T-helper 1 cell (primary cell): ENCODE measurements at places on chromosomes 16 and 17.
A peak's percentile ranks its signal among the peaks of the same experiment; 100 is the strongest.

DNA sequence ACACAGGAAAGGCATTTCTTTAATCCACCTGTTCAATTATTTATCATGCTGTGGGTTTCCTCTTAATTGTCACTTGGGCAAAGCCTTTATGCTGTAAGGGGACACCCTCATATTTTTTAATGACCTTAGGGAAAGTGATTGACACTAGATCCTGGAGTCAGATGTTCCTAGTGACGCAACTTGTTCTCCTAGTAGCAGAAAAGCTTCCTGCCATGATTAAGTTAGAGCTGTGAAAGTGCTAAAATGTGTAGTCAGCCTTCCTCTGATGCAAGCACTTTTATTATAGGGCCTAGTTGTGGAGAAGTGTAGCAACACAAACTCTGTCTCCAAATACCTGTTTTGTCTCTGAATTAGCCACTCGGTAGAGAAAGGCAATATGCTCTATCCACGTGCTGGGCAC, 12.3 kb downstream of the TMEM100 start:
- DNase-seq: no peak

- no peak for DNase-seq
Measured at GRCh38 chr16:1477033-1477432, 2.2 kb upstream of the CLCN7 start.

DNA sequence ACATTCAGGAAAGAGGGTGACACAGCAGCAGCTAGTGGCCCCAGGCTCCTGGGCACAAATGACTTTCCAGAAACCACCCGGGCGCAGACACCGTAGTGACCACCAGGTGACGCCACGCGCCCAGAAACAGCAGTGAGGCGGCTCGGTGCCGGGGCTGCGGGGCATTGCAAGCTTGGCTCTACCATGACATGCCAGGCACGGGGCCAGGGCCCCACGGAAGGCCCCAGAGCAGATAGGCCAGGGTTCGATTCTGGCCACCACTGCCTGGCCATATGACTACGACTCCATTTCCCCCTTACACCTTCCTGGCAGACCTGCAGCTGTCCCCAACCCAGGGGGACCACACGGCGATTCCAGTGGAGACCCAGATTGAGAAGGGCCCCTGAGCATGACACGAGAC, 6.7 kb downstream of the RHBDF1 start:
- DNase-seq: peak; percentile 71

GRCh38 chr16:179211-180092, 807 bp upstream of the HBQ1 start:
- no peak for DNase-seq

GRCh38 chr16:86575754-86576557, 2.4 kb upstream of the FOXL1 start:
- no peak for DNase-seq

DNA sequence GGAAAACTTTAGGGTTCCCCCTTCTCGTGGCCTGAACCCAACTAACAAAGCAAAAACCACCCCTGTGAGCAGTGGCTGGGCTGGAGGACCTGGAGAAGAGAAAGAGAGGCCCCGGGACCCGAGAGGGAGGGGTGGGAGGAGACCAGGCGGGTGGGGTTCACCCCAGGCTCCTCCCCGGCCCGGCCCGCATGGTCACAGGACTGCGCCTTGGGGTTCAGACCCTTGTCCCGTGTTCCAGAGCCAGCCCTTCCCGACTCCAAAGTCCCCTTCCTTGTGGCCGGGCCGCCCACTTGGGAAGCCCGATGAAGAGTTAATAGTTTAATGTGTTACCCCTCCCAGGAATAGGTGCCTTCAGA, 852 bp downstream of the MARVELD3 start:
- DNase-seq: no peak

DNA sequence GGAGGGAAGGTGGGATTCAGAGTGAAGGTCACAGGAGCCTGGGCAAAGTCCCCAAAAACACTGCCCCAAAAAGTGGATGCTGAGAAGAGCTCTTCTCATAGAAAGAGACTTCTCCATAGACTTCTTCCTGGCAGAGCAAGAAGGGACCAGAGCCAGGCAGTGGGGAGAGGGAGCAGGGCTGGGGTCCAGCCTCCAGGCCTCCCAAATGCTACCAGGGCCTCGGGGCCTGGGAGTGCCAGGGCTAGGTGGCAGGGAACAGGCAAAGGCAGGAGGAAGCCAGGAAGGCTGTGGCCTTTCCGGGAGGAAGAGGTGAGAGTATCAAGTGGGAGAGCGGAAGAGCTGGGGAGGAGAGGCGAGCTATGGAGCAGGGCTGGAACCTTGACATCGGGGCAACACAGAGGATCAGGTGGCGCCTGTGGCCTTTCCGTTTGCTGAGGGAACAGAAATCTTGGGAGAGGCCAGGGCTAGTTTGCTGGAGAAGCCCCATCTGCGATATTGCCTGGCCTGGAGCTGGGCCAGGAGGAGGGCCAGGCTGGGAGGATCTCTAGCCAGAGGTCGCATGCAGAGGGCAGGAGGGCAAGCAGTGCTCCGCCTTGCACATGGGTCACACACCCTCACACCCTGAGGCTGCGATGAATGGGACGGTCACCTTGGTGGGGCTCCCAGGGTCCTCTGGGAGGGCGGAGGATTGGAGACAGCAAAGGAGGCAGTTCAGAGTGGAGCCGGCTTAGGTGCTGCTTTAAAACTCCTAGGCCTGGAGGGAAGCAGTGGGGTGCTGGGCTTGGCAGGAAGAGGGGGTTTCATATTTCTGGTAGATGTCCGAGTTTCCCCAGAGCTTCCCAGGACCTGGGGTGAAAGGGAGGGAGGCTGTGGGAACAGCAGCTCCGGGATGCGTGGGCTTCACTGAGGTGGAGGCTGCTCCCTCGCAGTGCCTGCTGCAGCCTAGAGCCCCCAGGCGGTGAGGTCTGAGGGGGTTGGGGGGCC, 3.4 kb downstream of the SLC16A5 start:
- DNase-seq: no peak

- no peak for DNase-seq
Measured at GRCh38 chr16:6160871-6161270, 1063.3 kb upstream of the EEF2KMT start.

DNA sequence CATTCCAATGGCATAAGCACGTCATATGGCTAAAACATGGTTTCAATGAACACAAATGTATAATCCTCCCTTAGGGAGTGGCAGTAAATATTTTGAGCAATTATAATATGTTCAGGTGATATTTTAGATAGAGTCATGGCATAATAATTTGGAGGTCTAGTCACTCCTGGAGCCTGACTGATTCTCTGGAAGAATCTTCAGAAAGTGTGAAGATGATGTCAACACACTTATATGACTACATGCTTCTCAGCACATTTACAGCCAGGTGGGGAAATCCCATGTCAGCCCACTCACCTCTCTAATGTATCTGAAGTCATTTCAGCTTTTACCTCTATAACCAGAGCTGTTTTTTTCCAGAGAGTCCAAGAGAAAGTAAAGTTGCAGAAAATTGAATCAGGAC, 474.8 kb downstream of the SHISA9 start:
- no peak for DNase-seq

DNA sequence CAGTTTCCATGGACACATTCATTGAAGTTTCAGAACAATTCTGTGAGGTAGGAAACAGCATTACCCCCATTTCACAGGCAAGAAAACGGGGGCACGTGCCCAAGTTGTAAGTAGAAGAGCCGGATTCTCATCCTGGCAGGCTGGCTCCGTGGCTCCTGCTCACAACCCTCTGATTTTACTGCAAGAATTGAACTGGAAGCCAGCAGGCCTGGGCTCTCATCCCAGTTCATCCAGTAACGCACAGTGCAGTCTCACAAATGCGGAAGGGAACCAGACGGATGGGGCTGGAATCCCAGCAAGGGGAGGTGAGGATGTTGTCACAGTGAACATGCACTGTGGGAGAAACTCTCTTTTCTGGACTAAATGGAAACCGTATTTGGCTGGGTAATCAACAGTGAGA, 40.7 kb upstream of the DOC2B start:
- no peak for DNase-seq

DNA sequence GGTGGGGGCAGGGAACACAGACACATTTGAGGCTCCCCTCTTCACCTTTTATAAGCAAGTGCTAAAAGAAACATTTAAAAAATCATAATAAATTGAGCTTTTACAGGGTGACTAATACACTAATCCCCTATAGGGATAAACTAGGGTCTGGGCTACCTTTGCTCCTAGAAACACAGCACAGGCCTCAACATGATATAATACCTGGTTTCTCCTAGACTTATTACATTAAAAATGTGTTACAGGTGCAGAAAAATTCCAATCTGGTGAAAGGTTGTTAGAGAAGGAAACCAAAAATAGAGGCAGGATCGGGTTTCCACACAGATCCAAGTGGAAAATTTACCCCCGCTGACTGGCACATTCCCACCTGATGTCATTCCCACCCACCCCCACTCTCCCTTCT, 124.7 kb upstream of the NOG start:
- no peak for DNase-seq
